Activated T-cell treated with anti-CD3 and anti-CD28 coated beads, Interleukin-2, amount 50 U/mL, for 4 hours (primary cell): ENCODE measurements at places on chromosomes 1 and 21.

DNA sequence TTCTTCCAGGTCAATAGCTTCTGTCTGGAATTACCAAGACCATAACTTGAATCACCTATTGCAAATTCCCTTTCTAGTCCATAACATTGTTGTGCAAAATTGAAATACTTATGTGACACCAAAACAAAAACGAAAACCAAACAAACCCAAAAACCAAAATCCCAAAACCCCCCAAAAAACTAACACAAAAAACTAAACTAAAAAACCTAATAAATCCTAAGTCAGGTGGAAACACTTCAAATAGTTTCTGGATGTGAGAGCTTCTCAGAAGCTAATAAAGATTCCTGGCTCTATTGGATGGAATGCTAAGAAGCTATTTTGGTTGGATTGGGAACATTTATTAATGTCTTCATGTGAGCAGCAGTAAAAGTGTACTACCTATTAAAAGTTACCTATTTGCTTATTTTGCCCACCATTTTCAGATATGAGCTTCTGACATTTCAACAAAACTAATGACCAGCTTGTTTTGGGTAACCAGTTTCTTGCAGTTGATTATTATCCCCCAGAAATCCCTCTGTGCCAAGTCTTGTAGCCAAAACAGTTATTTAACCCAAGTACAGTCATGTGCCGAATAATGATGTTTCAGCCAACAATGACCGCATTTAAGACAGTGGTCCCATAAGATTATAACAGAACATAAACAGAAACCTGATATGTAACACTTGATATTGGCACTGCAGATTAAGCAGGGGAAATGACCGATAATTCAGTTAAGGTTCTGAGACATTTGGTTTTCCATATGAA, 76.4 kb downstream of the LTN1 start:
- DNase-seq: no peak

- DNase-seq: no peak
These were observed 52.0 kb downstream of the SLX9 start for GRCh38 chr21:44991538-44992483.

- no peak for DNase-seq
These were observed 120.4 kb upstream of the GREM2 start for GRCh38 chr1:240732390-240732789.

- no peak for DNase-seq
These were observed 325.8 kb downstream of the SMYD3 start for GRCh38 chr1:246181241-246181640.

- no peak for DNase-seq
These were observed 7.4 kb upstream of the DNMT3L start for GRCh38 chr21:44269090-44269489.

- no peak for DNase-seq
These were observed 17.7 kb downstream of the IKBKE start for GRCh38 chr1:206487970-206488369.

GRCh38 chr1:55947446-55947845, 631.9 kb downstream of the PLPP3 start:
- DNase-seq: no peak

DNA sequence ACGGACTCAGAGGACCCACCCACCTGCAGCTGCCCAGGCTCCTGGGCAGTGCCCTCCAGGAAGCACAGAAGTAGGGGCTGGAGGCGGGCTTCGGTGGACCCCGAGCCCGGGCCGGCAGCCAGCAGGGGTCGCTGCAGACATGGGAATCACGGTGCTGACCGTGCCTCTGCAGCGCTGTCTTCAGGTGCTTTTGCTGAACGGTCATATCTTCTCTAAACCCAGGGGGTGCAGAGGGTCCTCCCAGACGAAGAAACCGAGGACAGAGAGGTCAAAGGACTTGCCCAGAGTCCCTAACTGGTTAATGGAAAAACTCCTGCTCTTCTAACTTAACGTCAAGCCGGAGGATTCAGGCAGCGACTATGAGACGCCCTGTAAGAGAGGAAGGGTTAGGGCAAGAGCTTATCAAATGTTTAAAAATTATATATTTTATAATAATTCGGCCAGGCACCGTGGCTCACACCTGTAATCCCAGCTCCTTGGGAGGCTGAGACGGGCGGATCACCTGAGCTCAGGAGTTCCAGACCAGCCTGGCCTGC, 21.5 kb upstream of the LEFTY2 start:
- peak; percentile 59 for DNase-seq

DNA sequence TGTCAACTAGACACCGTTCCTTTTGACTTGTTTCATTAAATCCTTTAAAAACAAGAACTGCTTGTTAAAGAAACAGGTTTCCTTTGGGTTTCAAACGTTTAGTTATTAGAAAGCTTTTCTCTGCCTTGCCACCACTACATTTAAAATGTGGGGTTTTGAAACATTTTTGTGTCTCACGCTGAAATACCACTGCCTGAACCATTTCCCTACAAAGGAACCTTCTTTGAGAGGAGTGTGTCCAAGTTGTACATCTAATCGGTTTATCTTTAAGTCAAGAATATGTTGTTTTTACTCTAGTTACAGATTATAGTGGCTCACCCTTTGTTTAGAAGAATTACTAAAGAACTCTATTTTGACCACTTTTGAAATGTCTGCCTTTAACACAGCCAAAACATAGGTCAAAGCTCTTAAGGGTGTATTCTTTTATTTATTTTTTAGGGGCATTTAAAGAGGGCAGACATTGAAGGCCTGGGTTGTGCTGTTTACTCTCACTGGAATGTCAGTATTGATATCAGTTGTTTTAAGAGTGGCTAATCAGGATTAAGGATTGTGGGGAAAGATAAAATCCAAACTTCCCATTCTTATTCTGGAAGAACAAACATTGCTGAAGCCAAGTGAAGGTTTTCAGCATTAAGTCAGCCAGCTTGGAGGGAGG, 143.4 kb downstream of the GALNT2 start:
- DNase-seq: no peak

- DNase-seq: no peak
These were observed 40.2 kb upstream of the RBM15 start for GRCh38 chr1:110298991-110299390.

DNA sequence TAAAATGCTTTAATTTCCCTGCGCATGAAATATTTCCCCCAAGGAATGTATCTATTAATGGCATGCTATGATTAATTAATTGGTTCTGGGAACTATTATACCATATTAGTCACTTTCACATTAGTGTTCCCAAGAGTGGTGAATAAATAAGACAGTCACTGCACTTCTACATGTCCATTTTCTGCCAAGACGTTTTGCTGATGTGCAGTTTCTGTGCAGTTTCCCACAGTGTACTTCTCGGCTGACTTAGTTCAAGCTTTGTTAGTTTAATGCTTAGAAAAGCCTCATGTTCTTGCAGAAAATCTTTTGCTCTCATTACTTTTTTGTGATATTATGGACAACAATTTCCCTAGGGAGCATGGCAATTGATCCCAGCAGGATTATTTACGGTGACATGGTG, 1014.5 kb downstream of the BRINP3 start:
- no peak for DNase-seq

- DNase-seq: no peak
These were observed 80.7 kb upstream of the HP1BP3 start for GRCh38 chr1:20867847-20868246.

DNA sequence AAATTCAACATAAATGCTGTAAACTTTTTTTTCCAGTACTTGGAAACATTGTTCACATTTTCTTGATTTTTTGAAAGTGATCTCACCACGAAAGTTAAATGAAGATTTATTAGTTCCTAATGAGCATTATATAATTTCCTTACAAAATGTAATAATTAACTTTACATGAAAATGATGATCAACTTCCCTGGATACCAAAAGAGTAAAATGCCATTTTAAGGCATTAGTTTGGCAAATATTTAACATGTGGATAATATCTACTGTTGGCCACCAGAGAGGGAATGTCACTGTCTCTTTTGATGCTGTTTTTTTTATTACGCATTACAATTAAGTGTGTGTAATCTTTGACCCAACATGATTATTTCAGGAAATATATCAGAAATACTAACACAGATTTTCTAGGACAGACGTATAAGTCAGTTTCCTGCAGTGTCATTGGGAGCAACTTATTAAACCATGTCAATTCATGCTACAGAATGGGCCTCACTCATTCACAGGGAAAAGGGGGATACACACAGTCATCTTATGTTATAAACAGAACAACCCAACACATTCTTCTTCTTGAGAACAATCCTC, 903.9 kb upstream of the ADGRL2 start:
- DNase-seq: no peak

GRCh38 chr1:152225678-152226077, 1.7 kb upstream of the HRNR start:
- no peak for DNase-seq

DNA sequence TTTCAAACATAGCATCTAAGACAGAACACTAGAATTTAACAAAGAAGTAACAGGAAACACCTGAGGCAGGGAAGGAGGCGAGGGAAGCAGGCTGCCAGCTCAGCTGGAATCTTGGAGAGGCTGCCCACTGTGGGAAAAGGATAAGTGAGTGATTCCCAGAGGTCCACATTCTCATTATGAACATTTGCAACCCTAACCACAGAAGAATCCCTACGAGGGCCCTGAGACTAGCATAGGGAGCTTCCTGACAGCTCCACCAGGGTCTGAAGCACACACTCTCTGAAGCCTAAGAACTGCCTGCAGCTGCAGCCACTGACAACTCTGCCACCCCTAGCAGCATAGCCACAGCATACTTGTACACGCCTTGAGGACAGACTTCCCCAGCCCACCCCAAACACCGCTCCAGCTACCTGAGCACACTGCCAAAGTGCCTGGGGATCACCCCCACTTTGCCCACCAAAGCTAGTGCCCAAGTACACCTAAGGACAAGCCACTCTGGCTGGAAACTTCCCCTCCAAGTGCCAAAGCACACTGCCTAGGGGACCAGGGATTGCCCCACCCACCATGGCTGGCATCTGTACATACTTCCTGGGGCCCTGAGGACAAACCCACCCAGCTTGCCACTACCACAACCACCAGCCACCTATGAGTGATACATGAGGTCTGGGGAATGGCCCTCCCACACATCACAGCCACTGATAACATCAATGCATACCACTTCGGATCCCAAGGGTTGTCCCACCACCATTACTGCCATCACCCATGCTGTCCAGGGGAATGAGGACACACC, 76.6 kb upstream of the GUCA2A start:
- no peak for DNase-seq

DNA sequence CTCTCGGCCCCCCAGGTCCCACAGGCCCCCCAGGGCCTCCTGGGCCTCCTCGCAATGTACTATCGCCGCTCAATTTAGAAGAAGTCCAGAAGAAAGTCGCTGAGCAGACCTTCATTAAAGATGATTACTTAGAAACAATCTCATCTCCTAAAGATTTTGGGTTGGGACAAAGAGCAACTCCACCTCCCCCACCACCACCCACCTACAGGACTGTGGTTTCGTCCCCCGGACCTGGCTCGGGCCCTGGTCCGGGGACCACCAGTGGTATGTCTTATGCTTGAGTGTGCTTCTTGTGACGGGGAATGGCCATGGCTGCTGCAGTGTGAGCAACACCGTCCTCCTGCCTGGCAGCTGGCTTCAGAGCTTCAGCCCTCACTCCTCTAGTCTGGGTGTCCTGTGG, 70.2 kb upstream of the DYNLT5 start:
- no peak for DNase-seq

DNA sequence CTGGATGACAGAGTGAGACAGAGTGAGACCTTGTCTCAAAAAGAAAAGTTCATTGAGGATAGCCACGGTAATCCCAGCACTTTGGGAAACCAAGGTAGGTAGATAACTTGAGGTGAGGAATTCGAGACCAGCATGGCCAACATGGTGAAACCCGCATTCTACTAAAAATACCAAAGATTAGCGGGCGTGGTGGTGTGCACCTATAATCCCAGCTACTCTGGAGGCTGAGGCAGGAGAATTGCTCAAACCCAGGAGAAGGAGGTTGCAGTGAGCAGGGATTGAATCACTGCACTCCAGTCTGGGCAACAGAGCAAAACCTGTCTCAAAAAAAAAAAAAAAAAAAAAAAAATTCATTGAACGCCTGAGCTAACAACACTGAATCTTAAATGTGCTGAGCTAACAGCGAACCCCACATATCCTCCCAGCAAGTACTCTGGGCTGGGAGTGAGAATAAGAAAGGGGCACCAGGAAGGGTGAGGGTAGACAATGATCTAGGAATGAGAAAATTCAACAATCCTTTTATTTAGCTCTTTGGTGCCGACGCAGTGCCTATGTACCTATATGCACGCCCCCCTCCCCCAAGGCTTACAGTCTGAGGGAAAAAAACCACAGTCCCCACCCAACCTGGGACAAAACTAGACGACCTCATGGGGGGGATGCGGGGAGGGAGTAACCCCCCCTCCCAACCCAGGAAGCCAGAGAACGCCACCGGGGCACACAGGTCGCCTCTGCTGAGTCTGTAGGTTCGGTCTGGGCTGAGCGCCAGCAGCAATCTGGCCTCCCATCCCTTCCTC, 1.4 kb upstream of the CACNA1S start:
- DNase-seq: no peak

DNA sequence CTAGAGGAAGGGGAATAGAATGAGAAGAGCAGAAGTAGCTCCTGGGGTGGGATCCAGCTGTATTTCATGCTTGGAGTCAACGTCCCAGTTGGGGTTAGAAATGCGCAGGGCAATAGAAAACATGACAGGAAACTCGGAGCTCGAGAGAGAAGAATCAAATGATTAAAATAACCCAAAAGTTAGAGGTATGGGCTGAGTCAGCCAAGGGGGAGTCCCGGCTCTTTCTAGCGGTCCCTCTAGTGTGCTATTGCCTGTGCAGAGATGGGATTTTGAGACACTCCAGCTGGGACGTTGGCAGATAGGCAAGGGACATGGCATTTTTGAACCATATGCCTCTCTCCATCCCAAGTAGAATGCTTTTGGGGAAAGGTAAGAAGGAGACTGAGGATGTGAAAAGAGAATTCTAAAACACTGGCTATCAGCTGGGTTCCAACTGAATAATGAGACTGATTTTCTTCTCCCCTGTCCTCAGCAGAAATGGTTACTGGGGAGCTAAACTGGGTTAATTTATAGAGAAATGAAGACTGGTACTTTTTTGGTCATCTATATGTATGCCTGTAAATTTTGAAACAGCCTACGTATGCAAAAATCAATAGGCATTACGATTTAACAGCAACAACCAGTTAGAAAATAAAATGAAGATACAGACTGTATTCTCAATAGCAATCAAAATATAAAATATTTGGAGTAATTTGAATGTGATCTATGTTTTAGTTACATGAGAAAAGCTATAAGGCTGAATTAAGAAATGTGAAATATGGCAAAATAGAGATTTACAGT, 7.0 kb upstream of the VPS26C start:
- no peak for DNase-seq

- DNase-seq: no peak
These were observed 45.6 kb downstream of the WNT2B start for GRCh38 chr1:112554411-112554810.

- peak; percentile 28 for DNase-seq
These were observed 2.7 kb downstream of the IL10RB start for GRCh38 chr21:33268737-33269441.

DNA sequence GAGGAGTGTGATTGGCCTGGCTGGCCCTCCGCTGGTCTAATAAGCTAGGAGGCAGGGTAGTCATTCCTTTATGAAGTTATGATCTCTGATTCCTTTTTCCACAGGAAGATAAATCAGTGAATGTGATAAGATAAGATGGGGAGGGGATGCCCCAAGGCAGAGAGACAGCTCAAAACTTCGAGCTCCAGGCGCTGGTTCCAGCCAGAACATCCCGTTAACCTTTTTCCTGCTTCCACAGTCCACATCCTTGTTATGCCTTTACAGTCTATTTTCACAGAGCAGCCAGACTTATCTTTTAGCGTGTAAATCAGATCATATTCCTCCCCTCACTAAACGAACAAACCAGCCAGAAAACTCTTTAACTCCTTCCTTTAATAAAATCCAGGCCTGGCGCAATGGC, 38.5 kb upstream of the BMP8B start:
- no peak for DNase-seq
